ENCODE measurements at places on chromosomes 12 and 14.

- DNase-seq: no peak
These were observed 23.4 kb upstream of the IPO8 start for GRCh38 chr12:30719060-30719459.

DNA sequence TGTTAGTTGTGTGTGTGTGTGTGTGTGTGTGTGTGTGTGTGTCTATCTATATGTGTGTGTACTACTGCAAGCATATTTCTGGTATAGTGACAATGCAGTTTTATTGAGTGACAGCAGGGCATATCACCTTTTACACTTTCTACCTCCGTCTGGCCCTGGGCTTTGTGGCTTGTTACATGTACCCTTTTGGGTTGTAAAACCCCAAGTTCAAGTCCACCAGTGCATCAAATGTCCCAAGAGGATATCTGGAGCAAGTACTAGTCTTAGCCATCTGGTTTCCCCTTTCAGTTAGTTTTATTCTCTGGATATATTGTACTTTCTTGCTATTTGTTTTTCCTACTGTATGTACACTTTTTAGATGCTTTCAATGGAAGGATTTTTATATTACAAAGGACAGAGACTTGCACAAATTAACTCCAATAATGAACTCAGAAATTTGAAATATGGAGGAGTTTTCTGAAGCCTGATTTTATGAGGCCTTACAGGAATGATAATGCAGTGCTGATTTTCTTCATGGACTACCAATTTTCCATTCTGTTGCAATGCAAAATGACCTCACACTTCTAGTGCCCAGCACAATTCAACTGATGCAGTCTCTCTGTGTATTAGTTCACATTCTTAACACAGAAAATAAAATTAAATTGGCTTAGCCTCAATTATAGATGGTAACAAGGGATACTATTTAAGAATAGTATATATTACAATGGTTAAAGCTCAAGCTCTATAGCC lies 29.1 kb downstream of the SLC16A7 start:
- no peak for DNase-seq

DNA sequence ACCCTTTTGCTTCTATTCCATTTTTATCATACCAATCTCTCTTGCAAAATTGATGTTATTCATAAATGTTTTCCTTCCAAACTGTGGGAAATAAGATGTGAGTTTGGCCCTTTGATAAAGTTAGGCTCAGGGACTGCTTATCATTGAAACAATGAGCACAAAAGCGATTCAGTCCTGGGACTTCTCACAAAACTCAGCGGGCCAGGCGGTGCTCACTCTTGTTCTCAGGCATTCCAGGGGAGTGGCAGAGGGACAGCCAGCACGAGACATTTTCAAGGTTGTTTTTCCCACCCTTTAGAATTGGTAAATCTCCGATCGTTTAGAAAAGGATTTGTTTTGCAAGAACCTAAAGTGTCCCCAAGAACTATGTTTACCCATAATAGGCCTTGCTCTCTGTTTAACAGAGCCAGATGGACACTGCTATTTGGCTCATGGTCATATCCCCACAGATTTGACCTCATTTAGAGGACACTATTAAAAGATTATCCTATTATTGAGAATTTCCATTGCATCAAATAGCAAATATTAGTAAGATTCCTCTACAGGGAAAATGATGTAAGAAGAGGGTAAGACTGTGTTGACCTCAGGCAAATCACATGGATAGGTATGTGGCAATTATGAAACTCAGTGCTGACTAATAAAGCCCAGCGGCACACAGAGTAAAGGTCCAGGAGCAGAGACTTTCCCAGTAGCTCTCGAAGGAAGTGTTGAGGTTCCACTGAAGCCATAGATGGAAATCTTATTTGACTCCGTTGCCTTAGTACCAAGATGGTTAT lies 102.7 kb upstream of the USP44 start:
- no peak for DNase-seq

GRCh38 chr14:36502558-36503508 lies 17.2 kb downstream of the NKX2-1 start:
- no peak for DNase-seq

- DNase-seq: no peak
These were observed 191.5 kb downstream of the PAX9 start for GRCh38 chr14:36852981-36853691.

DNA sequence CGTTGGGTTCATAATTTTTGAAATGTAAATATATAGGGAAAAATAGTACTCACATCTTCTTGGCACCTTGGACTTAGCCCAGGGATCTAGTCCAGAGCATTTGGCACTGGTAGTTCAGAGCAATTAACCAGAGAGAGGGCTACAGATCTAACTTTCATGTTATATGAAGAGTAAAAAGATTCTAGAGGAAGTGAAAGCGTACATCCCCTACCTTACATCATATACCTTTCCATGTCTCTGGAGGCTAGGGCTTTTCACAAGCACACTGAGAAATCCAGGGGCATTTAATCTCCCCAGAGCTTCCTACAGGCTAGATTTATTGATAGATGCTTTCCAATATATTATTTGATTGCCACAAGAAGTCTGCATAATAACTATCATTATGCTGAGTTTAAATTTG lies 687.5 kb upstream of the FBXO33 start:
- no peak for DNase-seq

DNA sequence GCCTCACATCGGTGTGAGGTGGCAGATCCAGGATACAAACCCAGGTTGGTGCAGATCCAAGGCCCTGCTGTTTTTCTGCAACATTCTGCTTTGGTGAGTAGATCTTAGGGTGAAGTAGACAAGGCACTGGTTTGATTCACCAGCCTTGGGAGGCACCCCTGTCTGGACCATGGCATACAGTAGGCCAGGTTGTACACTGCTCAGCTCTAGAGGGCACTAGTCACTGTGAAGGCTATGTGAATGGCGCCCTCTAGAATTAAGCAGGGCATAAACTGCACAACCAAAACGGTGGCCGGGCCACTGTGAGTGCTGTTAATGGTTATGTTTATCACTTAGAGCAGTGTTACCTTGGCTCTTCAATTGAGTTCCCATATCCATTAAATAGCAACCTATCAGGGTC lies 280.6 kb upstream of the PWP1 start:
- no peak for DNase-seq

DNA sequence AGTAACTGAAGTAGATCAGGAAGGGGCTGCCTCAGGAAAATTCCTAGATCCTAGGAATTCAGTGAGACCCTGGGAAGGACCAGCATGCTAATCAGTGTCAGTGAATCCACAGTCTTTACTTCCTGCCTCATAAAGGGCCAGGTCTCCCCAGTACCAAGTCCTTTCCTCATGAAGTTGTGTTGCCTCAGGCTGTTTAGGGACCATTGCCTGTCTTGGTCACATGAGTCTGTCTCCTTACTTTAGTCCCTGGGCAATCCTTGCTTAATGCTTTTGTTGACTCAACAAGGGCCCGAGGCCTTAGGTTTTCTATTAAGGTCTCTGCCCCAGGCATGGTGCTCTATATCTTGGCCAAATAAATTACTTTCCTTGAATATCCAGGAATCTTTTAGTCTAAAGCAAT lies 16.1 kb upstream of the ATF1 start:
- no peak for DNase-seq

DNA sequence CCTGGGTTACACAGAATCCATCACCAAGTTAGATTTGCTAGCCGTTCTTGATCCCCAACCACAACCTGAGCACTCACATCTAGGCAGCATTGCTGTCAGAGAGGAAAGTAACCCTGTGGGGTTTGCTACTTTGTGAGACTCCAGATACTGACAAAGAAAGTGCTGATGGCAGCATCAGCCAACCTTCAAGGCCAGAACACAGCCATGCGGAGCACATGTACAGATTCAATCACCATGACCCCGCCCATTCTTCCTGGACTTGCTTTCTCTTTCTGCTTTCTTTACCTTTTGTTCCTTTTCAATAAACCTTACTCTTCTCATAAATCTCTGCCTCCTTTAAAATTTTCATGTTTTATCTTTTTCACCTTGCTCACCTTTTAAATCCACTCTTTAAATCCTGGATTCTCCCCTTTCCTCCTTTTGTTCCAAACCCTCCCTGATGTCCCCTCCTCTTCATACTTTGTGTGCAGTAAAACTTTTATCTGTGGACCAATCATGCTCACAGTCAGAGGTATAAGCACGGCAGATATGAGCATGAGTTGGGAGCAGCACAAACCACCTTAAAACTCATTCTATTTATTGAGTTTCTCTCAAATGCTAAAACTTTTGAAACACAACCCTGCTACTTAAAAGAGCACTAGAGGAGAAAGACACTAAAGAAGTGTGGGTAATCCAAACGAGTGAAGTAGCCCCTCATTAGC lies 21.9 kb upstream of the CERS5 start:
- DNase-seq: no peak

DNA sequence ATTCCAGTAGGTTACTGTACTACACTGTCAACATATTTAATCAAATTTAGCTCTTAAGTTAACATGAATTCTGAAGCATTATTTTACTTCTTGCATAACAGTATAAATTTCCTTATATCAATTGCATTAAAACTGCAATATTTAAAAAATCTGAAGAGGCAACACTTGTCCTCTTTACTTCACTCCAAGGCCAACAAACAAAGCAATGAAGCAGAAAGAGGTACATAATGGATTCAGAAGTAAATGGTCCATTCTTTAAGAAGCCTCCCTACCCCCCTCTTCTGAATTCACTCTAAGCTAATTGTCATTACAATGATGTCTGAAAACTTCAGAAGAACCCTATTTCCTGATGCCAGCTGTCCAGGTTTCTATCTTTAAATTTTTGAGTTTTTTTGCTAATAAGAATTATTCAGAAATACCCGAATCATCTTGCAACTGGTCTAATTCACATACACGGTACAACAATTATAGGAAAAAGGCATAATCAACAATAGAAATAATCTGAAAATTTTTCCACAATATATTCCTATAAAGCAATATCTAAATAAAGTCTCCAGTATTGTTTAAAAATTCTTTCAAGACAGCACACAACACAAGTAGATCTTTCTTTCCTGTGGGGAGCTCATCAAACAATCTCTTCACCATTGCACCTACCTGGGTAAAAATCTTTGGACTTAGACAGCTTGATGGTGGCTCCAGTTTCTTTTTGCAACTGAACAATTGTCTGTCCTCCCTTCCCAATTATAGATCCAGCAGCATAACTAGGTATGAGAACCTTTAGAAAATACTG lies 2.9 kb downstream of the NOVA1 start:
- no peak for DNase-seq

DNA sequence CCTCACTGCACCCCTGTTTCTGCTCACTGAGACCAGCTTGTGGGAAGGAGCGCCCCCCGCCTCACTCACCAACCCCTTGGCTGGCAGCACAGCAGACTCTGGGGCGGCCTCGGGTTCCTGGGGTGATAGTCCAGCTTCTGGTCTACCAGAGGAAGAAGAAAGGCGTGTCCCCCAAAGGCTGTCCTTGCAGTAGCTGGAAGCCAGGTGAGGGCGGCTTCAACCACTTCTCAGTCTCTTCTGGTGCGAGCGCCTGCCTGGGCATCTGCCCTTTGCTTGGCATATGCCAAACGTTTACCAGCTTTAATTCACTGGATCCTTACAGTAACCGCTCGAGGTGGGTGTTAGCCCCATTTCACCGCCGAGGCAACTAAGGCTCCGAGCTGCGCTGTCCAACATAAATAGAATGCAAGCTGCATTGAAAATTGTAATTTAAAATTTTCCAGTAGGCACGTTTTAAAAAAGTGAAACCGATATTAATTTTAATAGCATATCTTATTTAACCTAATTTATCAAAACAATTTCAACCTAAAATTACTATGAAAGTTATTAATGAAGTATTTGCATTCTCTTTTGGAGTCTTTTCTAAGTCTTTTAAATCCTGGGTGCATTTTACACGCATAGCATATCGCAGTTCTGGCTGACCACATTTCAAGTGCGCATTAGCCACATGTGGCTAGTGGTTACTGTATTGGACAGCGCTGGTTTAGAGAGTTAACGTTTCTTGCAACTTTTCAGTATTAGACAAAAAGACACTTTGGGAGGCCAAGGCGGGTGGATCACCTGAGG lies 872 bp downstream of the FAM177A1 start:
- no peak for DNase-seq

GRCh38 chr14:99374964-99375363 lies 103.0 kb upstream of the BCL11B start:
- no peak for DNase-seq

DNA sequence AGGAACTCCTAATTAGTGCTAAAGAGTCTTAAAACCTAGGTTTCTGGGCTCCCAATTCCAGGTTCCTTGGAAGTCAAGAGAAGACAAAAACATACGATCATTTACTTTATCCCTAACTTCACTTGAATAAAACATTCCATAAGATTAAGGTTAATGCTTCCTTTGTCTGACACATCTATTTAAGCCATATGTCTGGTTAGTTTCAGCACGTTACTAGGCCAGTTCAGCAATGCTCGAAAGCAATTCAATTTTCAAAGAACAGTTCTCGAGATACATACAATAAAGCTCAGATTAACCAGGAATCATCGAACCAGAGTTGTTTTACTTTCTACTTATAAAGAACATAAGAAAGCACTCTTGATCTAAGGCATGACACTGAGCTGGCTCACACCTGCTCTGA lies 68.0 kb upstream of the POC1B start:
- no peak for DNase-seq

DNA sequence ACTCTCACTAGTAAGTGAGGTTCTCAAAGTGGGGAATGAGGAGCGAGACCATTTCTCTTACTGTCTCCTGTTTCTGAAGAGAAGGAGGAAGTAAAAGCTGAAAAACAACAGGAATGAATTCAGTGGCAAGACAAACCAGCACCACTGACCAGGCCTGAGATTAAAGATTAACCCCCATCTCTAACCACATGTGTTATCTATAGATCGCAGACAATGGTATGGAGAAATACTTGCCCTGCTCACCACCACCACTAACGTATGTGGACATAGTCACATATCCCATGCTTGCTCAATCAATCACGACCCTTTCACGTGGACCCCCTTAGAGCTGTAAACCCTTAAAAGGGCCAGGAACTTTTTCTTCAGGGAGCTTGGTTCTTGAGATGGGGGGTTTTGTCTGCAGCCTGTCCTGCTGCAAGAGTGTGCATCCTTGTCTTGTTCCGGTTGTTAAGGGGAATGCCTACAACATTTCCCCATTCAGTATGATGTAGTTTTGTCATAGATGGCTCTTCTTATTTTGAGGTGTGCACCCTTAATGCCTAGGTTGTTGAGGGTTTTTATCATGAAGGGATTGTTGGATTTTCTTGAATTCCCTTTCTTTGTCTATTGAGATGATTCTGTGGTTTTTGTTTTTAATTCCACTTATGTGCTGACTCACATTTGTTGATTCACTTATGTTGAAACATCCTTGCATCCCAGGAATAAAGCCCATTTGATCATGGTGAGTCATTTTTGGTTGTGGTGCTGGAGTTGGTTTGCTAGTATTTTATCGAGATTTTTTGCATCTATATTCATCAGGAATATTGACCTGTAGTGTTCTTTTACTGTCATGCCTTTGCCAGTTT lies 698.8 kb upstream of the LMO3 start:
- DNase-seq: no peak

DNA sequence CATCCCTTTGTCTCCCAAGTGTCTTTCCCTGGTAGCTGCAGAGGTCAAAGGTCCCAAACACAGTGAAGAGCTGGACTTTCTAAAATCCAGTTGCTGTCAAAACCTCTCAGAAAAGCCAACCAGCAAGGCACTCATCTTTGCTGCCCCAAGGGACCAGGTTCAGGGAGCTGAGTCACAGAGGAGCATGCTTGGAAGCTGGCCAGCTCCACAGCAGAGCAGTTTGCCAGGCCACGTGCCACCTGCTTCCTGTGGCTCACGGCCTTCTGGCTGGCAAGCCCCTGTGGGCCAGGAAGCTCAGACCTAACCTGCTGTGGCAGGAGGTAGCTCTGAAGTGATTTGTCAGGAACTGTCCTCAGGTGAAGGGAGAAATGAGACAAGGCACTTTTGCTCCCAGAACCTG lies 3.6 kb downstream of the ISCU start:
- DNase-seq: no peak

- DNase-seq: no peak
These were observed 3.3 kb downstream of the RAD52 start for GRCh38 chr12:946212-946611.

GRCh38 chr14:89240414-89240813 lies 176.6 kb downstream of the FOXN3 start:
- no peak for DNase-seq
